ENCODE measurements at places on chromosomes 5 and 9.
A peak's percentile ranks its signal among the peaks of the same experiment; 100 is the strongest.

- DNase-seq, result no peak
Measured at GRCh38 chr5:65213921-65214525, 267.7 kb downstream of the ADAMTS6 start.

DNA sequence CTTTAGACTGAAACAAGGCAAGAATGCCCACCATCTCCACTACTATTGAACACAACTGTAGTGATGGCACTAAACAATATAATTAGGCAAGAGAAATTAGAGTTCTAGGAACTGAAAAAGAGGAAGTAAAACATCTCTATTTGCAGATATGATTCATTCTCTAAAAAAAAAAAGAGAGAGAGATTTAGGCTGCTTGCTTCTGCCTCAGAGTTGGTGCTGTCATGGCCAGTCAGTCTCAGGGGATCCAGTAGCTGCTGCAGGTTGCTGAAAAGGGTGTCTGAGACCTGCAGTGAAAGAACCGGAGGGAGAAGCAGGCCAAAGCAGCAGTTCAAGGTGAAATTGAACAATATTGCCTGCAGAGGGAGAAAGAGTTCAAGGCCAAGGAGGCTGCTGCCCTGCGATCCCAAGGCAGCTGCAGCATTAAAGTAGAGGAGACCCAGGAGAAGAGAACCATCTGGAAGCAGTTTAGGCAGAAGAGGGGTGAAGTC lies 72.5 kb downstream of the AP3B1 start:
- DNase-seq, result no peak

GRCh38 chr5:112419164-112419985 lies at the start of gene EPB41L4A:
Gene EPB41L4A, minus strand, starts transcription at chr5:112419277. Its CDS starts 238 bp downstream, at chr5:112419039.
- no peak for DNase-seq

DNA sequence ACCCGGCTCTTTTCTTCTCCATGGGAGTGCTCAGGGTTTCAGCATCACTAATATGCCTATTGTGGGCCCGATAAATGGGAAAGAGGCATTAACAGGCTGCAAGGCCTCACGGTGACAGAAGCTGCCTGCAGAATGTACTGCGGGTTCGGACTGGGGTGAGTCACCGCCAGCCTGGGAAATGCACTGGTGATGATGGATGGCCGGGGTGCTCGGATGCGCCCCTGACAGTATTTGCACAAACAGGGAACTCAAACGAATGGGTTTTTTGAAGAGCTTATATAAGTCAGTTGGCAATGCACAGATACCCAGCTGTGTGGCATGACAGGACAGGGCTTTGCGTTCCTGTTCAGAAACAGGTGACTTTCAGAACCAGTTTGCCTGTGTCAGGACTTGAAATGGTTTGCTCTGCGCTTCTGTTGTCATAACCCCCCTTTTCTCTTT lies 42.0 kb upstream of the PITX1 start:
- DNase-seq, result no peak

GRCh38 chr9:73923796-73924195 lies 573.3 kb upstream of the RORB start:
- DNase-seq, result no peak

- no peak for DNase-seq
Measured at GRCh38 chr9:6822696-6823095, 64.9 kb downstream of the KDM4C start.

DNA sequence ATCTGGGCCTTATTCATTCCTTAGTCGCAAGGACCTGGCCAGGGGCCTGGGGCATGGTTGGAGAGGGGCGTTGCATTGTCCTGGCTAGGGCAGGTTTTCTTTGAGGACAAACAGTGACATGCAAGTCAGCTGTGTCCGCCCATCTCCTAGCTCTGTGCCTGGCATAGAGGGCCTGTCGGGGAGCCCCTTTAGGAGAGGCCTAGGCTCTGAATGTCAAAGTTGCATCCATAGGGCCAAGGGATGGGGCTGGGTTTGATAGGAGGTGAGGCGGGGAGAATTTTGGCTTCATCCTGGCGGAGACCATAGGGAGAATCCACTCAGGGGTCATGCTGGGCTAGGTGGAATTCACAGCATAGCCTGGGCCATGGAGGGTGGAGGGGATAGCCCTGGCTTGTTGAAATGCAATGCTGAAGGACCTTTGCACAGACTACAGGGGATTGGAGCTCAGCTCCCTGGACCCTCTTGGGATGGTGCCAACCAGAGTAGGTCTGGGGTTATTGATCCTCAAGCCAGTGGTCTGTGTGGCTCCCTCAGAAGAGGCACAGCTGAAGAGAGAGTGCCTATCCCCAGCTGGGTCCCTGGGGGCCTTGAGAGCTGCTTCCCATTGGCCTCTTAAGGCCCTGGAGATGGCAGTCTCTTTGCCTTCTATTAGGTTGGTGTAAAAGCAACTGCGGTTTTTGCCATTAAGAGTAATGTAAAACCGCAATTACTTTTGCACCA lies 104.0 kb downstream of the RGS3 start:
- no peak for DNase-seq

GRCh38 chr9:22116758-22117157 lies 107.7 kb upstream of the CDKN2B start:
- no peak for DNase-seq

DNA sequence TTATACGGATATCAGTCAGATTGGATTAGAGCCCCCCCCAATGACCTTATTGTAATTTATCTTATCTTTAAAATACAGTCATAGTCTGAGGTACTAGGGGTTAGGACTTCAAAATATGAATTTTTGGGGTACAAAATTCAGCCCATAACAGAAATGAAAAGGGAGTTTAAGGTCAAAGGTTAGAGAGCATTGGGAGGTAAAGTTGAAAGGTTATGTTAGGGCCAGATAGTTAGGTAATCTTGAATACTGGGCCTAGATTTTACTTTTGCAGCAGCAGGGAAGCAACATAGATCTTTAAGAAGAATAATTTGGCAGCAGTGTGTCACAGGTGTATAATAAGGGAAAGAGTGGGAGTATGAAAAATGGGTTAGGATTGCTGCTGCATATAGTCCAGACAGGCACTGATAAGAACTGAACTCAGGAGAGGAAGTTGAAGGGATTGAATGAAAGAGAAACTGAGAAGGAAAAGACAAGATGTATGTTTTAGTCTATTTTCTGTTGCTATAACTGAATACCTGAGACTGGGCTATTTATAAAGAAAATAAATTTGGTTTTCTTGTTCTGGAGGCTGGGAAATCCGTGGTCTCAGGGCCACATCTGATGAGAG lies 10.7 kb upstream of the GCNT4 start:
- no peak for DNase-seq

- DNase-seq, result no peak
Measured at GRCh38 chr5:179295778-179296149, 49.5 kb downstream of the ADAMTS2 start.

DNA sequence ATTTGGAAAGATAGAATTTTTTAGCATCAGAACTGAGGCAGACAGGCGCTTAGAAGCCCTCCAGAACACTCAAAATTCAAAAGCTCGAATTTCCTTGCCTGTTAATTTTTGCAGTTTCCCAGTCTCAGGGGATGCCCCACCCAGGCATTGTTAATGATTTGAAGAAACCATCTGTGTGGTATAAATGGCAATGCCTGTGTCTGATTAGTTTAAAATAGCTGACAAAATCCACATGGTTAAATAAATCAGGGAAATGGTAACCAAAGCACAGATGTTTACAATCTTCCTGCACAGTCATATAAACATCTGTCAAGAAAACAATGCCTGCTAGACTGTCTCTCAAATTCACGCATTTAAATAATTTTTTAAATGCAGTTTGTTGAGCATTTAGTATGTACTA lies 185.2 kb upstream of the RGMB start:
- DNase-seq, result no peak

GRCh38 chr5:45800331-45800730 lies 104.2 kb upstream of the HCN1 start:
- no peak for DNase-seq

DNA sequence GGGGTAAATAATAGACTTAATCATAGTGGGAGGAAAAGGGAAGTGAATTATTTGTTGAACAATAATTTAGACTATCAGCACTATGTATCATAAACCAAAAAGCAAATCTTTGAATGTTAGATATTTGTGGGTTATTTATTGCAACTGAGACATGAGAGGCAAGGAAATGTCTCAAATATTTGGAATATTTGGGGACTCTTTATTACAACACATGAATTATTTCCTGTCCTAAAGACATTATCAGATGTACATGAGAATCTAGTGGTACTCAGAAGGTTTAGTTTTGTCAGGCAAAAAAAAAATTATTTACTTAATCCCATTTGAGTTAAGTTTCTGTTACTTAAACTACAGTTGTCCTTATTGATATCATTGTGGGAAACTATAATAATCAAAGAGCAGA lies 91.1 kb downstream of the TLR4 start:
- no peak for DNase-seq

DNA sequence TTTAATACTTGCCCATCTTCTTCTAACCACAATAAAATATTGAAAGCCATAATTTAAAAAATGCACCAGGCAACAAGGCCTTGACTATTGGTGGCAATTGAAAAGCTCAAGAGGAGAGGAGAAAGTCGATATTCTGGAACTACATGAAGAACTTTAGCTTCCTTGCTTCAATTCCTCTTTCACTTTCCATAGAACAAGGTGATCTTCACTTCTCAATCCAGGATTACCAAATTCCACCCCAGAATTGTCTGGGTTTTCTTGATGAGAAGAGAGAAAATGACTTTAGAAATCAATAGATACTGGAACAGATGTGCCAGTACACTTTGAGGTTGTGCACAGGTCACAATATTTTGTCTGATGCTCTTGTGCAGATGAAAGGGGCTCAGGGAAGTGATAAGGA lies 52.2 kb downstream of the PTCD2 start:
- no peak for DNase-seq

- DNase-seq, result no peak
Measured at GRCh38 chr9:114214181-114214580, 58.8 kb downstream of the COL27A1 start.

GRCh38 chr5:38922199-38922598 lies 76.4 kb downstream of the OSMR start:
- DNase-seq, result peak; percentile 14

GRCh38 chr9:129177443-129177790 lies 644 bp downstream of the IER5L start:
- no peak for DNase-seq

Measured in activated CD4-positive, alpha-beta T cell treated with anti-CD3 and anti-CD28 coated beads for 1 hour (primary cell).